ENCODE measurements at places on chromosomes 6 and 20. TPM values are rescaled to one million over a fixed set of nuclear protein-coding genes. Genes with fewer than 3 reads are reported as not detected.

DNA sequence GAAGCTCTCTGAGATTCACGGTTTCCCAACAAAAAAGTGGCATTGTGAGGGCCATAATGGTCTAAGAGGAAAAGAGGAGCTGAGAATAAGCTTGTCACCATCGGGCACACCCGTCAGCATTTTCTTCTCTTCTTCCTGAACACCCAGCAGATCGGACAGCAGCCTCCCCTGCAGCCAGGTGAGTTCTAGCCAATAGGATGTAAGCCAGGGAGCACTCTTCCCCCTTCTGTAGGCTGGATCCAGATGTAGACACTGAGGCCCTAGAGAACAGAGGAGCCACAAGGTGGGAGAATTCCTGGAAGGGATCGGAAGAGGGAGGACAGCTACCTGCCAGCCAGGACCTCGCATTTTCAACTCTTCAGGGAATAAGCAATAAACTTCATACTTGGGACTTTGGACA, 228.0 kb downstream of the SYNDIG1 start:
- no peak for DNase-seq

- no peak for DNase-seq
Measured at GRCh38 chr6:143607974-143608373, 69.8 kb upstream of the PHACTR2 start.

DNA sequence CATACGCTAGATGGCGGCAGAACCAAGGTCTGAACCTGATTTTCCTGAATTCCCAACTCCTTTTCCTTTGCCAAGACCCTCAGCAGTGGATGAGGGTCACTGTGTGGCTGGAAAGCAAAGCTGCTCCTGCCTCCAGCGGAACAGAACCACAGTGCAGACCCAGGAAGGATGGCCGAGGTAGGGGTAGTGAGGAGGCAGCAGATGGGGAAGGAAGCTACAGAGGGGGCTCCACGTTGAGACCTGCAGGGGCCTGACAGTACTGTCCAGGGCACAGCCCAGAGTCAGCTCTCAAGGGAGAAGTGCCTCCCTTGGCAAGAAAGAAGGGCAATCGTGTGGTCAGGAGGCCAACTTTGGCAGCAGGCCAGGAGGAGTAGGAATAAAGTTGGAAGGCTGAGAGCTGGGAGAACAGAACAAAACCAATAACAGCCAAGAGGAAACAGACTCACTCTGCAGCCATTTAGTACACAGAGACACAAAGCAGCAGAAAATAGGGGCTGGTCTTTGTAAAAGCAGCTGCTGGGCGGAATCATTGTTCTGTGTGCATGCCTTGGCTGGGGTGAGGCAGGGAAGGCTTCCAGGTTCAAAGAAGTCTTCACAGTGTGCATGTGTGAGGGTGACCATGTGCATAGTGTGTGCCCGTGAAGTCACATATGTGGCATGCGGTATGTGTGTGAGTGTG, 3.1 kb downstream of the GABRR2 start:
- DNase-seq: peak; percentile 29

- DNase-seq: no peak
Measured at GRCh38 chr6:53768636-53769035, 26.2 kb upstream of the LRRC1 start.

DNA sequence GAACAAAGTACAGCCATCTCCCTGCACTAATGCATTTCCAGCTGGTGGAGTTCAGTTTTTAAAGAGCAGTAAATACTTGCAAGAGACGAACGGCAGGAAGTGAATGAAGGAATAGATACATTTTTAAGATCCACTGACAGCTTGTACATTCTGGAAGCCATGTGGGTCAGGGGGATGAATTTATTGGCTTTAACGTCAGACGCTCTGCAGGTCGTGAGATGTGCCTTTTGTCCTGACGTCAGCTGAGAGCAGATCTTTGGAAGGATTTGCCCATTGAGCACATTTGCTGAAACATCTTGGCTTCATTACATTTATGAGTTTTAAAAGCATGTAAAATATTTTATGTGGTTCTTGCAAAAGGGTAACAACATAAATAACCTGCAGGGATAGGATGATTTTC, 29.5 kb upstream of the SALL4 start:
- DNase-seq: peak; percentile 80

- DNase-seq: no peak
Measured at GRCh38 chr20:42336576-42336975, 718.4 kb upstream of the CHD6 start.

- no peak for DNase-seq
Measured at GRCh38 chr6:145844933-145845540, 30.4 kb upstream of the FBXO30 start.

- DNase-seq: no peak
Measured at GRCh38 chr20:40444516-40444915, 244.5 kb downstream of the MAFB start.

DNA sequence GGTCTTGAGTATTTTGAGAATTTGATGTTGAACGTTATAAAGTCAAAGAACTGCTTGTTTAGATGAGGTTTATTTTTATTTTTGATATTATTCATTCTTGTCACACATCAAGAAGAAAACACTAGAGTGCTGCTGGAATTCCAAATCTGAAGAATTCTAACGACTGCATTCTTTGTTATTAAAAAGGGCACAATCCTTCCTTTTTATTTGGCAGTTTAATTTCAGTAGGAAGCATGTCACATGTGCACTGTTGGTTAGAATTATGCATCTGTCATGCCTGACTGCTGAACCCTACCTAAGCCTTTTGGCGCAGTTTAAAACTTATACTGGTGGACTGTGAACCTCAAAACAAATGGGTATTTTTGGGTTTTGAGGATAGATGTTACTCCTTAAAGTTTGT, 4.0 kb downstream of the ID4 start:
- DNase-seq: no peak

GRCh38 chr6:133610971-133611370, 277.9 kb upstream of the TCF21 start:
- DNase-seq: no peak

GRCh38 chr20:46640536-46641311, 10.5 kb downstream of the SLC13A3 start:
- DNase-seq: no peak

DNA sequence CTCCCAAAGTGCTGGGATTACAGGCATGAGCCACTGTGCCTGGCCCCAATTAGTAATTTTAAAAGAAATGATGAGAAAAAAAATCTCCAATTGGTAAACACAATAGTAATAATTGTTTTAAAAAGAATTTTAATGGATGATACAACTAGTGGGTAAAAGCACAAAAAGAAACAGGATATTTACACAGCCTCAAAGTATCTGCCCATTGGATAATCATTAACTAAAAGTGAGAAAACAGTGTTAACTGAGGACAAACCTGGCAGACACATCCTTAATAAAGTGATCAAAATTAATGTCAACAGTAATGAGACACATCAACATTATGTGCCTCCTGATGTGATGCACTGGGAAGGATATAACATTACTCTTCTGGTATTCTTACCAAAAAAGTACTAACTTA, 24.5 kb downstream of the DTNBP1 start:
- DNase-seq: no peak

DNA sequence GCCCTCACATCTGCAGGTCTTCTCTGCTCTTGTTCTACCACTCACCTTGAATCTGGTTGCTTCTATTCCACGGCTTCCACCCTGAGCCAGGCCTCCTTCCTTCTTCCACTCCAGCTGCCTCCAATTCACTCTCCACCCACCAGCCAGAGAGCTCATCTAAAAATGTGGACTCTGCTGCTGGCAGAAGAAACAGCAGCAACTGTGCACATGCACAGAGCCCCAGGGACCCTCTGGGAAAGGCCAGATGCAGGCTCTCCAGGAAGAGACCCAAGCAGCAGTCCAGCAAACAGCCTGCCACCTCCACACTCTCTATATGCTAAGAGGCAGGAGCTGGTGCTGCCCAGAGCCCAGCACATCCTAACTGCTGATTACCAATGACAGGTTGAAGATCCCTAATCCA, 162.6 kb upstream of the TOP1 start:
- no peak for DNase-seq

DNA sequence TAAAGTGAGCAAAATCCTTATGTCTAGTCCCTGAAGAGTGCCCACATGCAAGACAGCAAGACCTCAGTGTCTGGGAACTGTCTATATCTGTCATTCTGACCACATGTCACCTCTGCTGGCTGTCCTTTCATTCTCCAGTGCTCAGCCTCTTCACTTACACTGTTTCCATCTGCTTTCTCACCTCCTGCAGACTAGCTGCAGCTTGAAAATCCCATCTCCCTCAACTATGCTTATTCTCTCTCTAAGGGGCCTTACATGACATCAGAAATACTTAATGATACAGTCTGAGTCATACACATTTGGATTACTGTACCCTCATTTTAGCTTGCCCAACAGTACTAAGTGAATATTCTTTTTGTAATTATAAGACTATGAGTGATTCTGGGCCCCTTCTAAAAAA, 587.8 kb downstream of the EPM2A start:
- DNase-seq: no peak

GRCh38 chr6:67629258-67629657, 1005.8 kb upstream of the ADGRB3 start:
- no peak for DNase-seq

- no peak for DNase-seq
Measured at GRCh38 chr20:48613926-48614325, 213.9 kb downstream of the PREX1 start.

- no peak for DNase-seq
Measured at GRCh38 chr20:59817406-59817805, 116.0 kb downstream of the SYCP2 start.

DNA sequence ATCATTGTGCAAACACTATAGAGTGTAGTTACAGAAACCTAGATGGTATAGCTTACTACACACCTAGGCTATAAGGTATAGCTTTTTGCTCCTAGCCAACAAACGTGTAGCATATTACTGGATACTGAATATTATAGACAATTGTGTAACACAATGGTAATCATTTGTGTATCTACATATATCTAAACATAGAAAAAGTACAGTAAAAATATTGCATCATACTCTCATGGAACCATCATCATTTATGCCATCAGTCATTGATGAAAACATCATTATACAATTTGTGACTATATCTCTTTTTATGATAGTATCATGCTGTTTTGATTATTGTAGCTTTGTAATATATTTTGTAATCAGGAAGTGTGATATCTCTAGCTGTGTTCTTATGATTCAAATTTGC, 21.0 kb upstream of the HCRTR2 start:
- DNase-seq: no peak

DNA sequence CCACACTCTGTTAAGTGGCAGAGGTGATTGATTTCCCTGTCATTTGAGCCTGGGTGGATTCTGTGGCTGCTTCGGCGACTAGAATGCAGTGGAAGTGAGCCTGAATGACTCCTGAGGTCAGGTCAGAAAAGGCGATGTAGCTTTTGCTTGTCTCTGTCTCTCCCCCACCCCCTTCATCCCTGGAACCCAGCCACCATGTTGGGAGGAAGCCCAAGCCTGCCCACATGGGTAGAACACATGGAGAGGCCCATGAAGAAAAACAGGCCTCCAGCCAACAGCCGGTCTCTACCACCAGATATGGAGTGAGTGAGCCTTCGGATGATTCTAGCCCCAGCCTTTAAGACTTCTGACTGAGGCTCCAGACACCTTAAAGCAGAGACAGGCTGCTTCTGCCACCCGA, 181.0 kb downstream of the TFAP2C start:
- DNase-seq: no peak

DNA sequence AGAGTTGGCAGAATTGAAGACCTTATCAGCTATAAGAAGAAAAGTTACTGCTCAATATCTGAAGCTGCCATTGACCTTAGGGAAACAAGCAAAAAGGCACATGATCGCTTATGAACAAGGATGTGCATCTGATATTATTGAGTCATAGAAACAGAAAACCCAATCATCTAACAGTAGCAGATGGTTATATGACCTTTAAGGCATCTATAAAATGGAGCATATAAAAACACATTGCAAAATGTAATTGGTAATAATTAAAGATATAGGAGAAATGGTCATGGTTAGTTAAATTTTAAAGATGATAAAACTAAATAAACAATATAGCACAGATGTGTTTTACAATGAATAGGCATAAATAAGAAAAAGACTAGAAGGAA, 260.1 kb upstream of the TAB2 start:
- no peak for DNase-seq

- DNase-seq: no peak
Measured at GRCh38 chr6:50966532-50966931, 147.9 kb downstream of the TFAP2B start.

DNA sequence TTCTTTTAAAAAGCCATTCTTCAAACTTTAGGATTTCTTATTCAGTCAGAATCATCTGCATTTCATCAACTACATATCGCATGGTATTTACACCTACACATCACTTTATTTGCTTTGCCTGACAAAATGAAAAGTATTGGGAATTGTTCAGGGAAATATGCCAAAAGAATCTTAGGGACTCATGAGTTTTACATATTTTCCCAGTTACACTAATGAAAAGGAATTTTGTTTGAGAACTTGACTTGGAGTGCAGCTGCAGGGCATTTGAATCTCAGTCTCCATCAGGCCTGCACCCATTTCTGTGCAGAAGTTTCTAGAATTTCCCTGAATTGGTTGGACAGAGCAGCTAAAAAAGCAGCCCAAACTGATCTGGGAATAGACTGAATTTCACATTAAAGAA, 65.3 kb downstream of the MTHFD1L start:
- DNase-seq: no peak

GRCh38 chr6:99130897-99131873, 183.4 kb upstream of the FBXL4 start:
- DNase-seq: no peak

DNA sequence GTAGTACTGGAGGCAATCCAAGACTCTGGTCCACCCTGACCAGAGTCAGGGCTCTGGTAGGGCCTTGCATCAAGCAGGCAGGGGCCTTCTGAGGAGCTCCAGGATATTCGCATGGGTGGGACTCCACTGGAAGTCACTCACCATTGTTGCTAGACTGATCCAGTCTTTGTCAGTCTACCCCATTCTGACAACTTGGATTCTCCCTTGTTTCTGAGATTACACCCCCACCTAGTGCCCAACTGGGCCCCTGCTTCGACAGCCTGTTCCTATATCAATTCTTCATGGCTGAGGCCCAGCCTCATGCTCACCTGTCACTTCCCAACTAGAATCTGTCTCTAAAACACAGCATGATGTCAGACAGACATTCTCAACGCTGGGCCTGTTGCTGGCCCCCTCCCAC, 5.2 kb downstream of the SLC35D3 start:
- DNase-seq: no peak

GRCh38 chr6:73631849-73632248, 21.9 kb downstream of the SLC17A5 start:
- no peak for DNase-seq

- no peak for DNase-seq
Measured at GRCh38 chr6:6320901-6321300, 439 bp upstream of the F13A1 start.

- no peak for DNase-seq
Measured at GRCh38 chr6:24329022-24329421, 28.8 kb downstream of the DCDC2 start.

Gene PTCRA
- not detected for polyA plus RNA-seq

Gene DNMT3B
- 1.0 TPM for polyA plus RNA-seq

Gene PRDM13
- not detected for polyA plus RNA-seq

Gene HLA-DQA2
- polyA plus RNA-seq: not detected

Gene MUCL3
- polyA plus RNA-seq: not detected

Gene CASS4
- 1.1 TPM for polyA plus RNA-seq

Gene PPP1R16B
- 8.0 TPM for polyA plus RNA-seq

Gene DYNLT2
- polyA plus RNA-seq: 1.6 TPM

Gene FAM83D
- 27.1 TPM for polyA plus RNA-seq

Gene HFE
- polyA plus RNA-seq: 9.4 TPM

Gene MARCKS
- polyA plus RNA-seq: 22.1 TPM

Gene CCM2L
- 9.3 TPM for polyA plus RNA-seq
